ENCODE measurements at places on chromosomes 3 and 15.

GRCh38 chr3:108180194-108180593 is 42.0 kb downstream of the IFT57 start:
- DNase-seq: no peak

GRCh38 chr3:146781606-146782005 is 176.5 kb upstream of the PLSCR5 start:
- DNase-seq: no peak

DNA sequence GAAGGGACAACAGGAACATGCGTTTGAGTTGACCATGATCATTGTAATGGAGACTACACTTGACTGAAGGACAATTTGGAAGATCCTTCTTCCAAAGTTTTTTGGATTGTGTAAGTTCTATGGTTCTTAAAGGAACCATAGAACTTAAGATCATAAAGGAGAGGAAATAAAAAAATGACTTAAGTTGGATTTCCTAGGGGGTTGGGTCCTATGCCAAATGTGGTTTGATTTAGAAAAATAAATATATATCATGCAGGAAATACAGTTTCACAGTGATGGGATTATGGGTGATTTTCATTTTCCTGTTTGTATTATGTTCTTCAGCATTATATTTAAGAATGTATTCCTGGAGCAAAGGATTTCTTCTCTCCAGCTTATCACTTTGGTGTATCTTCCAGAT is 305.5 kb upstream of the DPH6 start:
- DNase-seq: no peak

GRCh38 chr3:140950863-140951262 is 9.2 kb downstream of the SLC25A36 start:
- no peak for DNase-seq

GRCh38 chr3:166304584-166304983 is 467.4 kb upstream of the BCHE start:
- DNase-seq: no peak

GRCh38 chr3:37384117-37384516 is 209.7 kb upstream of the LRRFIP2 start:
- no peak for DNase-seq

DNA sequence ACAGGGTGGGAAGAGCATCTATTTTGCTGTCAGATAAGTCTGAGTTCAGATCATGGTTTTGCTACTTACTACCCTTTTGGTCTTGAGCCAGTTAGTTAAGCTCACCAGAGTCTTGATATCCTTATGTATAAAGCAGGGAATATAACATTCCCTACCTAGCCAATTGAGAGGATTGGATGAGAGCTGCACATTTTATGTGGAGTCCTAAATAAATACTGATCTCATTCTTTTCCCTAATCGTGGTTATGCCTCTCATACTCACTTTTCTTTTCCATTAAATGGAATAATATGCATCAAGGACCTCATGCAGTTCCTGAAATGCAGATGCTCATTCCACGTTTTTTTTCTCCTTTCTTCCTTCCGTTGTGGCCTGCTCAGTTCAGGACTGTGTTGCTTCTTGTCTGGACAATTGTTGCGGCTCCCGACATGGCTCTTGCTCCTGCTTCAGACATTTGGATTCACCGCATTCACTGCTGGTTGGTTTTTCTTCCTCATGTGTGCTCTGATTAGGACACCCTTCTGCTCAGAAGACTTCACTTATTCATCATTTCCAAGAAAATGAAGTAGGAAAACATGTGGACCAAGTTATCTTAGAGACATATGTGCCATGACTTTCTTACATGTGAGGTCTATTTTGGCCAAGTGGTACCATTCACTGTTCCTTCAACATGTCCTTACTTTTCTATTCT is 90.2 kb downstream of the NFKBIZ start:
- no peak for DNase-seq

DNA sequence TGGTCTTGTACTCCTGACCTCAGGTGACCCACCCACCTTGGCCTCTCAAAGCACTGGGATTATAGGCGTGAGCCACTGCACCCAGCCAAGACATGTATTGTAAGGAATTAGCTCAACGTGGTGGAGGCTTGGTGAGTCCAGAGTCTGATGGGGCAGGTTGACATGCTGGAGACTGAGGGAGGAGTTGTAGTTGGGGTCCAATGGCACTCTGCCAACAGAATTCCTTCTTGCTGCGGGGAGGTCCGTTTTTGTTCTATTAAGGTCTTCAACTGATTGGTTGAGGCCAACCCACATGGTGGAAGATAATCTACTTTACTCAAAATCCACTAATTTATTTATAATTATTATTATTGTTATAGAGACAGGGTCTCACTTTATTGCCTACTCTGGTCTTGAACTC is 30.1 kb downstream of the PLA2G4D start:
- no peak for DNase-seq

GRCh38 chr3:50652709-50653108 is 22.0 kb upstream of the DOCK3 start:
- DNase-seq: no peak

GRCh38 chr3:9387322-9387655 is 10.1 kb upstream of the SETD5 start:
- DNase-seq: no peak

DNA sequence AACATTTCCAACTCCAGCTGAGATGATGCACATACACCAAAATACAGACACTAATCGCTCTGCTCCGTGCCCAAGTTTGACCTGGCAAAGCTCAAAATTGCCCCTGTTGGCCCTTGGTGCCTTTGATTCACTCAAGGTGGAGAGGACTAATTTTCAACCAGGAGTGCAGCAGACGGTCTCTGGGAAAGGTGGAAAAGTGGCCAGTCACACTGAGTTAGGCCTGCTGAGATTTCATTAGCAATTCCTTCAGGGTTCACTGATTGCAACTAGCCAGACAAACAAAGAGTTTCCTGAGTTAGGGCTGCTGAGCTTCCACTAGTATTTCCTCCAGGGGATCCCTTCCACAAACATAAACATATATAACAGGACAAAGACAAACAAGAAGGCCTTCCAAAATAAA is 28.7 kb upstream of the LHFPL4 start:
- no peak for DNase-seq

DNA sequence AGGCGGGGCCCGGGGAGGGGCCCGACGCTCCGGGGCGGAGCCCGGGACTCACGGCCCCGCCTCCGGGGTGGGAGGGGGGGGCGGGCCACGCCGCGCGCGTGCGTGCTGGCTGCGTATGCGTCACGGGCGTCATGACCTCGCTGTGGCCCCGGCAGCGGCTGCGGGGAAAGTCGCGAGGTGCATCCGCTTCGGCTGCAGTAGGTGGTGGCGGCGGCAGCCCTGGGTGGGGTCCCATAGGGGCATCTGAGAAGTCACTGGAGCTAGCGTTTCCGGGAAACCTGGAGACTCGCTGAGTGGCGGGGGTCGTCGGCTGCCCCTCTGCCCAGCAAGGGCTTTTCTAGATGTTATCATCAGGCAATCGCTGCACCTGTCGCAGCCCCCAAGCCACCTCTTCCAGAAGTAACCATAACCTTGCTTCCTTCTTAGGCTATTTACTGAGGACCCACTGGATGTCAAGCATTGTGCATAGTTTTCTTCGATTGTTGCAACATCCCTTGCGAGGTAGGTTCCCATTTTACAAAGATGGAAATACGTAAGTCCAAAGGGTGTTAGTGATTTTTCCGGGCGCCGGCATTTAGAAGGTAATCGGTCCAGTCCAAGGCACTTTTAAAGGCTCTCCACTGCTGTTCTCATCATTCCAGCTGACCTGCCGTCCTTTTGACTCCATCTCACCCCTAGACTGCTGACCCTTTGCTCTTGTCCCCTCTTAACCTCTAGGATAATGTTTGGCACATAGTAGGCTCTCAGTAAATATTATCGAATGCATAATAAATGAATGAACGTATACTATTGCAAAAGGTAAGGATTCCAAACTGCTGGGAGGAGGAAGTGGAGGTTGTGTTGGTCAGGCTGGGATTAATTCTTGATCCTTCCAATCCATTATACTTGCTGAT is at the start of gene GDPGP1:
TSS of gene GDPGP1 (plus strand) at position 114 of the 893 bp plus-strand sequence. CDS start 6,700 bp downstream, outside the sequence.
- DNase-seq: no peak

DNA sequence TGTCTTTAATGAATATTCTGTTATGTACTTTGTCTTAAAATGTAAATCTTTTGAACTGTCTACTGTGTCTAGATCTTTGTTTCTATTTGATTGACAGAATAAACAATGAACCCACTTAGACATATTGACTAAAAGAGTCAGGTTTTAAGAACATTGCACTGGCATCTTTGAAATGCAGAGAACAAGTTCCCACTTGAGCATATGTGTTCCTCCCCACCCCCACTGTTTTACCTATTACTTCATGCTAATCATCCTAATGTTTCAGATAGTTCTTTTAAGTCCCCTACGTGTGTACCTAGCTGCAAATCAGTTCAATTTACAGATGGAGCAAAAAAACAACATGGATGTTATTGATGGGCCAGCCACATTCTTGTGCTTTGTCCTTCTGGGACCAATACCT is 11.7 kb upstream of the TCF12 start:
- DNase-seq: no peak

DNA sequence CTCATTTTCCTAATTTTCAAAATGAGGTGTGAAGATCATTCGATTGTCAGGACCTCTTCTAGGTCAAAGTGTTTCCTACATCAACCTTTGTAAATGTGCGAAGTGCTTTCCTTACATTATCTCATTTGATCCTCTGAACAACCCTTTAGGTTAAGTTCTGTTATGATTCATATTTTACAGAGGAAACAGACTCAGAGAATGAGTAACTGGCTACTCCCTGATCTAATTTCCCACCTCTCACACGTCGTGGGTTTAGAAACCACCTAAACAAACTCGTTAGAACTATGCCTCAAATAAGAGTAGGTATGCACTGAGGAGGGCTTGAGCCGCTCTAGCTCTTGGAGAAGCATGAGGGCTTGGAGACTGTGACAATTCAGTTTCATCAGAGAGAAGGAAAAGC is 148.6 kb downstream of the CD47 start:
- DNase-seq: no peak

- no peak for DNase-seq
These were observed 1080.3 kb downstream of the ZPLD1 start for GRCh38 chr3:103515116-103515515.

- no peak for DNase-seq
These were observed 2.6 kb downstream of the SPG21 start for GRCh38 chr15:64987136-64987535.

DNA sequence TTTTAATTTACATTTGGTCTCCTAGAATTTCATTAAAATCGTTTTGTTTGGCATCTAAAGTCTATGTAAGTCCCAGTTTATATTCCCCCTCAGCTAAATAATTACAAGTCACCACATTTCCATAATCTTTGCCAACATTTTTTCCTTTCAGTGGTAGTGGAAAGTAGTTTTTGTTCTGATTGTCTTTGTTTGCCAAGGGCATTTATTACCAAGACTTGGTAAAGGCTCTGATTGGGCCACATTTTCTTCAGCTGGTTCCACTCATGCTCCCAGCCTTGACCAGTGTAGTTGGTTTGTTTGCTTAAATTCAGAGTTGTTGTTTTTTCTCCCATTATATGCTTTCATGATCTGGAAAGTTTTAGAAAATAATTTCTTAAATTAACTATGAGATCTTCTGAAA is 153.4 kb upstream of the MME start:
- no peak for DNase-seq

- DNase-seq: no peak
These were observed 51.5 kb downstream of the MYL3 start for GRCh38 chr3:46811615-46812236.

- no peak for DNase-seq
These were observed 41.0 kb upstream of the C15orf61 start for GRCh38 chr15:67479781-67480505.

DNA sequence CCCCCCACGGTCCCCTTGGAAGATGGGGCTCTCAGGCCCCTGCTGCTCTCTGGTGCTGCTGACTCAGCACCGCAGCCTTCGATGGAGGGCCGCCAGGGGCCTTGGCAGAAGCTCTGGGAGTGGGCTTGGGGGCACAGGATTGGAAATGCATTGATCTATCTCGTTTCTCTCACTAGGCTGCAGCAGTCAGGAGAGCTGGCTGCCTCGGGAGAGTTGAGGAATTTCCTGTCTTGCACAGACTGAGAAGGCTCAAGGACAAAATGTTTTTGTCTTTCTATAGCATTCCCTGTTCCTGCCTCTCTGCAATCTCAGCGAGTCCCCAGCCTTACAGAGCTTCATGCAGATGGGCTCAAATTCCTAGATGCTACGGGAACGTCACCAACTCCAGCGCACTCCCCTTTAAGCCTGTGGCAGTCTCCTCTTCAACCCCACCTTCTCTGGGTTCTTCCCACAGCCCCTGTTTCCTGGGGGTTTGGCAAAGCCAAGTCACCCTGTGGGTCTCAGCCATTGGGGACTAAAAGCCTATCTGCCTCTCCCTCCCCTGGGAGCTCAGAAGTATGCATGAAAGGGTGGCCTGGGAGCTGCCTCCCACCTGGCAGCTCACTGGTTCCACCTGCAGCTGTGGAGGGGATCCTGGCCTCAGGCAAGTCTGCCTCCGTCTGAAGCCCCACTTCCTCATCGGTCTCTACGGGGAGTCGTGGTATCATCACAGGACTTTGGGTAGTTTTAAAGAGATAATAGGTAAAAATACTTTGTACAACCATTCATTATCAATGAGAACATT is 127.4 kb upstream of the HACD2 start:
- DNase-seq: no peak

DNA sequence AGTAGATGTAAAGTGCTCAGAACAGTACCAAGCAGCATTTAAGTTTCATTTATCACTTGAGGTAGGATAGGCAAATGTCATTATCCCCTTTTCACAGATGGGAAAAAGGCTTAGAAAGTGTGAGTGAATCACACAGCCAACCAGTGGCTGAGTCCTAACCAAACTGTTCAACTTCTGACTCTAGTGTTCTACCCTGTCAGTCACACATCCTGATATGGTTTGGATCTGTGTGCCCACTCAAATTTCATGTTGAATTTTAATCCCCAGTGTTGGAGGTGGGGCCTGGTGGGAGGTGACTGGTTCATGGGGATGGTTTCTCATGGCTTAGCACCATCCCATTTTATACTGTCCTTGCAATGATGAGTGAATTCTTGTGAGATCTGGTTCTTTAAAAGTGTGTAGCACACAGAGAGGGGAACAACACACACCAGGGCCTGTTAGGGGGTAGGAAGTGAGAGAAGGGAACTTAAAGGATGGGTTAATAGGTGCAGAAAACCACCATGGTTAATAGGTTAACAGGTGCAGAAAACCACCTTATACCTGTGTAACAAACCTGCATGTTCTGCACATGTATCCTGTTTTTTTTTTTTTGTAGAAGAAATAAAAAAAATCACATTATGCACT is 304.7 kb downstream of the SUCLG2 start:
- DNase-seq: no peak

DNA sequence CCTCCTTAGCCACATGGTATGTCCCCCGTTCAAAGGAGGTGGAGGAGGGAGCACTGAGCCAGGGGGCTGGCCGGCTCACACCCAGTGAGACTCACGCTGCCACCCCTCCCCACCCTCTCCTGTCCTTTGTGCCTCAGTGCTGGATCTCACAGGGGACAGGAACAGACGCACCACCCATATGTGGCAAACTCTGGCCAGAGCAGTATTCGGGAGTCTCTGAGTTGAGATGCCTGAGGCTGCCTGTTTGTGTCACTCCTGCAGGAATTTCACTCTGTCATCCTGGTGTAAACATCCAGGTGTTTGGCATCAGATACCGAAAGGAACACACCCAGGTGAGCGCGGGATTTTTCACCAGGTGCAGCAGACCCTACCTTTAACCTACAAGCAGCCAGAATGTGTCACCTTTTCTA is 25.7 kb downstream of the RGMA start:
- no peak for DNase-seq

Data from stimulated activated CD8-positive, alpha-beta memory T cell treated with anti-CD3 and anti-CD28 coated beads, Interleukin-7, amount 100 ng/mL, for 48 hours (primary cell).